ENCODE measurements at places on chromosomes 6 and 20.
A peak's percentile ranks its signal among the peaks of the same experiment; 100 is the strongest.

- DNase-seq, result no peak
These were observed 101.1 kb downstream of the PSMB1 start for GRCh38 chr6:170451762-170452651.

DNA sequence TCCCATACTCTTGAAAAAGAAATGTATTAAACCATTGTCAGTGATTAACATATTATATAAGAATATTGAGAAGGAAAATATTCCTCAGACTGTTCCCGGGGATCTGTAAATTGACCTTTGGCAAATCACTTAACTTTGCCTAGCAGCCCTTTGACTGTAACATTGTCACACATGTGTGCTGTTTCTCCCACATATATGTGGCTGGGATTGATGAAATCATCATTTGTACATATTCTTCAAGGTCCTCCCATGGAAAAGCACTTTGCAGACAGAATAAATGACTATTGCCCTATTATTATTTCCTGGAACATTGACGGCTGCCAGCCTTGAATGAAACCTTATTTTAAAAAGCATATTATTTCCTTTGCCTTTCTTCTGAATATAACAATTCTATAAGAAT, 36.4 kb upstream of the TRERF1 start:
- DNase-seq, result no peak

DNA sequence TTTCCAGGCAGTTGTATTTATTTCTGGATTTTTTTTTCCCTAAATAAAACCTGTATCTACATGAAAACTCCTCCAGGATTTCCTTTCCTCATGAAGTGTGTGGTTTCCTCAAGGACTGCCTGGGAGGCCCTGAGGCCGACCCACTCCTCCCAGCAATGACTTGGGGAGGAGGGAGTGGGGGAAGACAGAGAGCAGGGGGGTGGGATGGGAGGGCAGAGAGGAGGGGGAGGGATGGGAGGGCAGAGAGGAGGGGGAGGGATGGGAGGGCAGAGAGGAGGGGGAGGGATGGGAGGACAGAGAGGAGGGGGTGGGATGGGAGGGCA, 161.8 kb upstream of the AGPAT4 start:
- DNase-seq, result no peak

GRCh38 chr6:45643126-45643525, 265.4 kb upstream of the SUPT3H start:
- DNase-seq, result no peak

GRCh38 chr6:26232940-26233648, 131.9 kb upstream of the BTN3A2 start:
- DNase-seq, result peak; percentile 72

DNA sequence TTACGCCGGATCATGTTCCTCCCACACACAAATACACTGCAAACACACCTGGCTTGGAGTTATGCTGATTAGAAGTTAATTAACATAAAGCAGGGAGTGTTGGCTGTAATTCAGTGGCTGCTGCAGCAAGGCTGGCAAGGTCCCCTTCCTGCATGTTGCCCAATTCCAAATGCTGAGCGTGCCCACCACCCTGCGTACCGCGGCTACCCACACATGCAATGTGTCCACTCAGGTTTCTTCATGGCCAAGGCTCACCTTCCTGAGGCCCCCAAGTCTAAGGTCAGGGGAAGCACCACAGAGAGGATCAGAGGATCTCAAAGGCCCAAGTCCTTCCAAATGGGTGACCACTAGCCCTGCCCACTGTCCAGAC, 11.6 kb upstream of the PRND start:
- no peak for DNase-seq

- DNase-seq, result no peak
These were observed 272.0 kb downstream of the ADGB start for GRCh38 chr6:146870760-146871159.

DNA sequence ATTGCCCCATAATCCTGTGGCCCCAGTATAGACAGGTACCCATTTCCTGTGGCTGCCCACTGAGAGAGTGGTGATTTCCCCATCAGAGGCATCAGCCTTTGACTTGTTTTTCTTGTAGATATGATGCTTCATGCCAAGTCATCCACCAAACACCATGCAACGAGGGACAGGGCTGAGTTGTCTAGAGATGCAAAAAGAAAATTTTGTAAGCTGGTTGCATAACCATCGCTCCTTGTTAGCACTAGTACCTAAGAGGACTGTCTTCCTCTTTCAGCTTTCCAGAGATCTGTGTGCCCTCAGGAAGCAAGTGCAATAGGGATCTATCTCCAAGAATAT, 166.8 kb downstream of the BCAS1 start:
- DNase-seq, result no peak

DNA sequence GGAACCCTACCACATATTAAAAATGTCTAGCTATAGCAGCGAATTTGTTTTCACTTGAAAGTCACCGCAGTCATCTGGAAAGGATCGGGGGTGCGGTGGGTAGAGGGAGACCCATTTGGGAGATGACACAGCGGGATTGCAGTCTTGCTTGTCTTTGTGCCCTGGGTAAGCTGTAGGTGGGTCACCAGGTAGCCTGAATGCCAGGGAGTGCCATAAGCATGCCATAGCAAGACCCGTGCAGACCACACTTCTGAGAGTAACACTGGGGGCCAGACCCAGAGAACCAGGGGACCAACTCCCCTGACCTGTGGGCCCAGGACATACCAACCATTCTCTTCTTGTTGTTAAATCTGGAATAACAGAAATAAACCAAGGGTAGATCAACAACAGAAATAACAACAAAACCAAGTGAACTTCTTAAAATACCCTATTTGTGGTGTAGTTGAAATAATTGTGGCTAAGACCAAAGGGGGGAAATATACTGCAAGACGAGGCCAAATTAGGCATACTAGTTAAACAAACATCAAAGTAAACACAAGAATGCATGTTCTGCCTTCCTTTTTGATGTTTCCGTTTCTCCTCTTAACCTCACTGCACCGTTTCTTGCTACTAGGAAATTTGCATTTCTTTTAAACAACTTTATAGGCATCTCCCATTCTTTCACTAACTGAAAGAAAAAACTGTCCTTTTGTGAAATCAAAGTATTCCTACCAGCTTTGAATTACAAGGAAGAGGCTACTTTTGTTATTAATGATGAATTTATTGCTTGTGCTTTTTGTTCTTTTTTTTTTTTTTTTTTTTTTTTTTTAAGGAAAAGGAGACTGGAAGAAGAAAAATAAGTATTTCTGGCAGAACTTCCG, 128.2 kb downstream of the SASH1 start:
- no peak for DNase-seq

DNA sequence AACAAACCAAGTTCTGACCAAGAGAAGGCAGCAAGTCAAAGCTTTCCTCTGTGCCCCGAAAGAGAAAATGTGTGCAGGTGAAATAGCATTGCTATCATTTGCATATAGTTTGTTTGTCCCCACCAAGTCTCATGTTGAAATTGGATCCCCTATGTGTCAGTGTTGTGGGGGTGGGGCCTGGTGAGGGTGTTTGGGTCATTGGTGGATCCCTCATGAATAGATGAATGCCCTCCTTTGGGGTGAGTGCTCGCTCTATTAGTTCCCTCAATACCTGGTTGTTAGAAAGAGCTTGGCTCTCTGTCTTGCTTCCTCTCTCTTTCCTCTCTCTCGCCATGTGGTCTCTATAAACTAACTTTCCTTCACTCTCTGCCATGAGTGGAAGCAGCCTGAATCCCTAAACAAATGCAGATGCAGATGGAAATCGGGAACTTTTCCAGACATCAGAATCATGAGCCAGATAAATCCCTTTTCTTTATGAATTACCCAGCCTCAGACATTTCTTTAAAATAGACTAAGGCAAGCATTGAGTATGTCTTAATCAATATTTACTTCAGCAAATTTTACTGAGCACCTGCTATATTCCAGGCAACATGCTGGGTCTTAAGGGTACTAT, 43.8 kb upstream of the SYNDIG1 start:
- no peak for DNase-seq

DNA sequence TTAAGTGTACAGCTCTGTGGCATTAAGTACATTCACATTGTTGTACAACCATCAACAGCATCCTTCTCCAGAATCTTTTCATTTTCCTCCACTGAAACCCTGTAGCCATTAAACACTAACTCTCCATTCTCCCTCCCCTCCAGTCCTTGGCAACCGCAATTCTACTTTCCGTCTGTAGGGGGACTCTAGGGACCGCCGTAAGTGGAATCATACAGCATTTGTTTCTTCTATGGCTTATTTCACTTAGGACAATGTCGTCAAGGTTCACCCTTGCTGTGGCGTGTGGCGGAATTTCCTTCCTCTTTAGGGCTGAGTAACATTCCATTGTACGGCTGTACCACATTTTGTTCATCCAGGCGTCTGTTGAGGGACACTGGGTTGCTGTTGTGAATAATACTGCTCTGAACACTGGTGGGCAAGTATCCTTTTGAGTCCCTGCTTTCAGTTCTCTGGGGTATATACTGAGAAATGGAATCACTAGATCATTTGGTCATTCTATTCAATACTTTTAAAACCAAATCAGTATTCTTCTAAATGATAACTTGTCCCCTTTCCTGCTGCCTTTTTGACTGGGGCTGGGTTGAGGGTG, 50.7 kb downstream of the PPP1R3G start:
- peak; percentile 52 for DNase-seq

GRCh38 chr6:97262676-97263075, 20.3 kb downstream of the MMS22L start:
- no peak for DNase-seq

GRCh38 chr6:118401325-118401975, 146.6 kb upstream of the PLN start:
- no peak for DNase-seq

GRCh38 chr20:61758564-61759200, 307.0 kb downstream of the TAF4 start:
- DNase-seq, result no peak

DNA sequence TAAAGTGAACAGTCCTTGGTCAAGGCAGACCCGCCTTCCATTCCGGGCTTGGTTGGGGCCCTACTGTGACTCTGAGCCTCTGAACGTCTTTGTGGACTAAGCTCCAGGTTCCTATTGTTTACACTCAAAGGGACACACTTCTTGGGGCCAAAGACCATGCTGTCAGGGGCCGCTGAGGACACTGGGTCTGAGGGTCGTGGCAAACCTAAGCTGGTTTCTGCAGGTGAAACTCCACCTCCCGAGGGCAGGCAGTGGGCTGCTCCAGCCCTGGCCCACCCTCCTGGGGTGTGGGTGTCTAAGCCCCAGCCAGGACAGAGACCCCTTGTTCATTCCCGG, 43.1 kb downstream of the DSTN start:
- DNase-seq, result no peak

- no peak for DNase-seq
These were observed 38.8 kb downstream of the SLC22A3 start for GRCh38 chr6:160386869-160387530.

- DNase-seq, result no peak
These were observed 56.2 kb downstream of the GFOD1 start for GRCh38 chr6:13431059-13431656.

DNA sequence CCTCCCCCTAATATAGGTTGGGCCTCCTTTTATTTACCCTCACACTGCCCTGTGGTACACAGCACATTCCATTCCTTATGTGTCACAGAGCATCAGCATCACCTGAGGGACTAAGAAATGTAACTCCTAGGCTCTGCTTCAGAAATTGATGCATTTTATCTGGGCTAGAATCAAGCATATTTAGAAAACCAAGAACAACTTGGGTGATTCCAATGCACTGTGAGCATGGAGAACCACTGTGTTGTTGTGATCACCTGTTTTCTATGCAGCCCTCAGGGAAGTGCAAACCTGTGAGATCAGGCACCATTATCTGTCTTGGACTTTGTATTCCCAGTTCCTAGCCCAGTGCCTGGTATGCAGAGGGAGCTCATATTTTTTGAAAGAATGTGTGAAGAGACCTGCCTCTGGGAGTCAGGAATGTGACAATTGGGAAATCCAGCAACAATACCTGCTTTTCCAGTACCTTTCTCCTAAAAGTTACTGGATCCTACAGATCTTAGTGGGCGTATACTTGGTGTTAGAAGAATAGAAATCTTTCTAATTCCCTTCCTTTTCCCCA, 7.0 kb downstream of the KAT14 start:
- no peak for DNase-seq

DNA sequence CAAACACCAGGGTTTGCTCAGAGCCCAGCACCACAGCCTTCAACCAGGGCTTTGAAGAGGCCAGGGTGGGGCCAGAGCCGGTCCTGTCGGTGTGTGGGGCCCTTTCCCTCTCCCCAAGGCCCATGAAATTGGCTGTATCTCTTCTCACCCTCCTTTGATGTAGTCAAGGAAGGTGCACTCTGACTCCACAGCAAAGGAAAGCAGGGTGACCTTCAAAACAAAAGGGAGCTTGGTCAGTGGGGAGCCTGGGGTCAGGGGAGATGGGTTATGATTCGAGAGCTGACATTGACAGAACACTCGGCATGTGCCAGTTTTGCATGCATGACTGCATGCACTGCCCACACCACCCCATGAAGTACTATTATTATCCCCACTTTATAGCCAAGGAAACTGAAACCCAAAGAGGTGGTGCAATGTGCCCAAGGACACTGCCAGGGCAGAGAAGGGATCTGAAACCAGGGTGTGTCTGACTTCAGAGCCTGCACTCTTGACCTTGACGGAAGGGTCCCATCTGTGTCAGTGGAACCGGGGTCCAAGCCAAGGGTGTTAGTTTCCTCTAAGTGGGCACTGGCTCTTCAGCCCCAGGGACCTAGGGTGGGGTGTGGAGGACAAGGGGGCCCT, 55.4 kb downstream of the RAB44 start:
- DNase-seq, result no peak

DNA sequence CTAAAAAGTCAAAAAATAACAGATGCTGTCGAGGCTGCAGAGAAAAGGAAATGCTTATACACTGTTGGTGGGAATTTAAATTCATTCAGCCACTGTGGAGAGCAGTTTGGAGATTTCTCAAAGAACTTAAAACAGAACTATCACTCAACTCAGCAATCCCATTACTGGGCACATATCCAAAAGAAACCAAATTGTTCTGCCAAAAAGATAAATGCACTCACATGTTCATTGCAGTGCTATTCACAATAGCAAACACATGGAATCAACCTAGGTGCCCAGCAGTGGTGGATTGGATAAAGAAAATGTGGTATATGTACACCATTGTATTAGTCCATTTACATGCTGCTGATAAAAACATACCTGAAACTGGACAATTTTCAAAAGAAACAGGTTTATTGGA, 116.0 kb upstream of the VGLL2 start:
- no peak for DNase-seq

GRCh38 chr6:108961985-108962384, 113.8 kb downstream of the ARMC2 start:
- DNase-seq, result no peak

DNA sequence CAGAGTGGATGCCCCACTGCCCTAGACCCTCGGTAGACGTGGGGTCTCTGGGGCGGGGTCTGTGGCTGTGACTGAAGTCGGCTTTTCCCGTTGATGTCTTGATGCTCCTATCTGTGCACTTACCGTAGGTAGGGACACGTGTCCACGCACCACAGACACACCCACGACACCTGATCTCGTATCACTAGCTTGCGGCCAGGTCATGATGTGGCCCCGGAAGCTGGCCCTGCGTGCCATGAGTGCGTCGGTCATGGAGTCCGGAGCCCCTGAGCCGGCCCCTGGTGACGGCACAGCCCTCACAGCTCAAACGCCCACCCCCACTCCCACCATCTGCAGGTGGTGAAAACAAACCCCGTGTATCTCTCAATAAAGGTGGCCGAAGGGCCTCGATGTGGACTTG, 33.9 kb upstream of the MRGBP start:
- DNase-seq, result no peak
